ENCODE measurements at places on chromosomes 3 and 15.
A peak's percentile ranks its signal among the peaks of the same experiment; 100 is the strongest.

DNA sequence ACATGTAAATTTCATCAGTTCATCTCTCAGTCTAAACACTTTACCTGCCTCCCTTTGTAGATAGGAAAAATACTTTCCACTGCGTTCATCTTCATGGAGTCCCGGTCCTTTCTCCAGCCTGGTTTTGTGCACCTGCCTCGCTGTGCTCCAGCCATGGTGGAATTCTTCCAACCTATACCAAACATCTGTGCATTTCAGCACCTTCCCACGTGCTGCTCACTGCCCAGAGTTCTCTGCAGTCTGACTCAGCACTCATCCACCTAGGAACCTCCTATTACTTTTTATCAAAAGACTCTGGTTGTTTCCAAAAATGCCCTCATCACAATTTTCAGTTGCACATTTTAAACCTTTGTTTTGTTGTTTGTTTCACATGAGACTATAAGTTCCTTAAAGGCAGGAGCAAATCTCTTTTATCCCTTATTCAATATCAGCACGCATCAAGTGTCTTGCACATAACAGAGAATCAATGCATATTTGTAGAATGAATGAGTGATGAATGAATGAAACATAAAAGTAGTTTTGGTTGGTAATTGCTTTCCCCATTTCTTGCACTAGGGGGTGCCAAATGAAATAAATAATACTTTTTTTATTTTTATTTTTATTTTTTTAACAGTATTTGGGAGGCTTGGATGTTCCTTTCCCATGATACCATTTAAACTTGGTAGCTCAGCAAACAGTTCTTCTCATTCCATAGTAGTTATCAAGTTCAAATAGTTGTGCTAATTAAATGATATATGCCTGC is 30.2 kb upstream of the ADAMTS9 start:
- DNase-seq = no peak

DNA sequence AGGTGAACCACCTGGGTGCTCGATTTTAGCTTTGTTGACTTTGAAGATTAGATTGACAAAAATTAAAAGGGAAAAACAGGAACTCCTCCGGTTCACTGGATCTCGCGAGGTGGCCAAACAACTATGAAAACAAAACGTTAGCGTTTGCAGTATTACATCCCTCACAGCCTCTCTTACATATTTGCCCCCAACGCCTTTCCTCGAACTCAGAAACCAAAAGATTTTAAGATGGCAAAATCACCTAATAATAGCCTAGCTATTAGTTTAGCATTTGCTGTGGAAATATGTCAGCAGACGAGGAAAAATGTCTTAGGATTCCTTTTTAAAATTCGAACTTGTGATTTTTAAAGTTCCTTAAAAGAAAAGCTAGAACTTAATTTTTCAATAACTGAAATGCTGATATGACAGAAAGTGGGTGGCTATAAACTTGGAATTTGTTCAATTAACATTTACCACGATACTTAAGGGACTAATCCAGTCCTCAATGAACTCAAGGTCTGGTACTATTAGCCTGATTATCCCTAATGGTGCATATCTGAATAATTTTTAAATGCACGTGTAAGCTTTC is 491 bp upstream of the SENP7 start:
- no peak for DNase-seq

- DNase-seq = no peak
These were observed 72.6 kb upstream of the SLC6A6 start for GRCh38 chr3:14329842-14330241.

DNA sequence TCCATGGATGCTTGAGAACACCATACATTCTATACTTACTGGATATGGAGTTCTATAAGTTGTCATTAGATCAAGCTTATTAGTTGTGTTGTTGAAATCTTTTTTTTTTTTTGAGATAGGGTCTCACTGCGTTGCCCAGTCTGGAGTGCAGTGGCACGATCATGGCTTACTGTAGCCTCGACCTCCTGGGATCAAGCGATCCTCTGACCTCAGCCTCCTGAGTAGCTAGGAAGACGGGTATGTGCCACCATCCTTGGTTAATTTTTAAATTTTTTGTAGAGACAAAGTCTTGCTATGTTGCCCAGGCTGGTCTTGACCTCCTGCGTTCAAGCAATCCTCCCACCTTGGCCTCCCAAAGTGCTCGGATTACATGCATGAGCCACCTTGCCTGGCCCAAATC is 12.5 kb upstream of the NCBP2 start:
- no peak for DNase-seq

- no peak for DNase-seq
These were observed 854.1 kb downstream of the NAALADL2 start for GRCh38 chr3:175713268-175713667.

GRCh38 chr3:182246870-182247269 is 535.1 kb downstream of the SOX2 start:
- DNase-seq = no peak

- DNase-seq = no peak
These were observed 6.0 kb upstream of the KCTD6 start for GRCh38 chr3:58485801-58486435.

DNA sequence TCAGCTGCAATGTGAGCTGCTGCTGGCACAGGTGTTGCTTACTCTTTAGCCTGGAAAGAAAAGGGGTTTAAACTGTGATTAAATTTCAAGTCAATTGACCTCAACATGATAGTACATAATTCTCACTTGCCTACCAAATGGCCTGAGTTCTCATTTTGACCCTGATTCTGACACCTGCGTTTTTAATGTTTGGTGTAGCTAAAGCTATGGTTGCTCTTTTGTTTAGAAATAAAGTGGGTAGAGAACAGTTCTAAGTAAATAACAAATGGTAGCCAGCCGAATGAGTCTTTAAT is 100.8 kb upstream of the SOX2 start:
- DNase-seq = peak; percentile 46
